ENCODE measurements at places on chromosomes 7 and 10. TPM values are rescaled to one million over a fixed set of nuclear protein-coding genes. Genes with fewer than 3 reads are reported as not detected.

DNA sequence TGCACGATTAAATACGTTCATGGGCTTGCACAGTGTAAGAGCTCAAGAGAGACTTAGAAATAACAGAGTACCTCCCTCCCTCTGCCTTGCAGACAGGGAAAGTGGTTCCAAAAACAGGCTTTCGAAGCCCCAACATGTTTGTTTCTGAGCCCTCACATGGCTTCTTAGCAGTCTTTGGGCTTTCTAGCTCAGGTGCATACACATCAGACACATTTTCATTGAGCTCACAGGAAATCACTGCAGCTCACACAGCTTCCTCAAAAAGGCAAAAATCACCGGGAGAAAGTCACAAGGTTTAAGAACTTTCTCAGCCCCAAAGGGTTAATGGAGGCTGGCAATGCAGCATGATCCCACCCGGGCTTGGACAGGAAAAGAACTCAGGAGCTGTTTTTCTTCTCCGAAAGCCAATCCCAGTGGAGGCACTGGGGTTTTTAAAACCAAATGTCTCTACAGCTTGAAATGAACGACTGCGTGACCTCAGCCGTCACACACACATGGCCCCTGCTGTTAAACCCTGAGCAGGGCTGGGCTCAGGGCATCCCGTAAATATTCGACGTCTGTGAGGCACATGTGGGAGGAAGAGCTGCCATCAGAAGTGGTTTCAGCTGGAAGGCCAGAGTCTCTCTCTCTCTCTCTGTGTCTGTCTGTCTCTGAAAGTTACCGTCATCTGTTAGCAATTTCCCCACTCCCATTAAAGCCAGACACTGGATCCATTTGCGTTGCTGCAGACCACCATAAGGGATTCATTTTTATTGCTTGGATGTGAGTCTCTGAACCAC lies 69.7 kb downstream of the CALML3 start:
- H3K4me1 ChIP-seq, result peaks cover 42% of the 10 kb centered on the region
- no peaks in the 10 kb centered on the region for H3K36me3 ChIP-seq
- peak overlapping the region; percentile 95 for H3K27ac ChIP-seq
- DNase-seq, result no peak

GRCh38 chr10:129999140-129999539 lies 35.1 kb upstream of the EBF3 start:
- no peaks in the 10 kb centered on the region for H3K36me3 ChIP-seq
- DNase-seq, result no peak
- H3K4me1 ChIP-seq, result no peaks in the 10 kb centered on the region
- no peaks in the 10 kb centered on the region for H3K27me3 ChIP-seq

DNA sequence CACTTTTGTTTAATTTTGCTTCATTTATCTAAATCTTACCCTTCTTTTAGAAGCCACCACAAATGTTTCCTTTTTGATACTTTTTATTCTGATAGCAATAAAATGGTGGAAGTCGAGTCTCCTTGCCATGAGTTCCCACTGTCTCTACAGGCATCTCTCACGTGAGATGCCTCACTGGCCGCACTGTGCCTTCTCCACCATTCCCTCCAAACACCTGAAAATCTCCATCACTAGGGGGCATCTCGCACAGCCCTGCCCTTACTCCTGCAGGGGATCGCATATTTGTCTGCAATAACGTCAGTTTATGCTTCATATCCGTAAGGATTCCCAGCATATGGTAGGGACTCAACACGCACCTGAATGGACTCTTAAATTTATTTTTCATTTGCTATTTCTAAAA lies 56.3 kb upstream of the NCAPG2 start:
- H3K36me3 ChIP-seq, result peaks cover 43% of the 10 kb centered on the region
- H3K27me3 ChIP-seq, result no peaks in the 10 kb centered on the region

Gene AKR1C1
- 28.1 TPM for polyA plus RNA-seq

Gene SHH
- polyA plus RNA-seq, result not detected

Gene OLAH
- polyA plus RNA-seq, result 0.31 TPM

GRCh38 chr10:31804352-31804810 lies 124.2 kb downstream of the ARHGAP12 start:
- H3K36me3 ChIP-seq, result no peaks in the 10 kb centered on the region
- no peak overlapping the region for H3K4me3 ChIP-seq
- no peaks in the 10 kb centered on the region for H3K4me1 ChIP-seq
- no peak for DNase-seq
- no peaks in the 10 kb centered on the region for H3K27me3 ChIP-seq
- no peak overlapping the region for H3K27ac ChIP-seq

DNA sequence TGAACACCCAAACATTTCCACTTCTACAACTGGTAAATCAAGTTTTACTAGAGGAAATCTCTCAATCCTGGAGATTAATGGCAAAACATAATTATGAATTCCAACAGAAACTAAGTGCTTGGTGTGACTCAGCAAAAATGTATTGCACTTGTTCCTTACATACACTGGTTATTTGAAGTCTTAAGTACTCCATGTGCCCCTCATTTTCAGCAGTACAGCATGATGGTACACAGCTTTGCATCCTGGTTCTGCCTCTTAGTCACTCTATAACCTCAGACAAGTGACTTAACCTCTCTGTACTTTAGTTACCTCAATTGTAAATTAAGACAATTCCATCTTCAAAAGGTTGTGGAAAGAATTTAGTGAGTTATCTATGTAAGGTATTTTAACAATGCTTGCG lies 12.9 kb downstream of the SLC16A12 start:
- DNase-seq, result no peak
- peaks cover 4% of the 10 kb centered on the region for H3K4me1 ChIP-seq
- H3K27me3 ChIP-seq, result no peaks in the 10 kb centered on the region
- H3K27ac ChIP-seq, result no peak overlapping the region
- no peaks in the 10 kb centered on the region for H3K36me3 ChIP-seq

DNA sequence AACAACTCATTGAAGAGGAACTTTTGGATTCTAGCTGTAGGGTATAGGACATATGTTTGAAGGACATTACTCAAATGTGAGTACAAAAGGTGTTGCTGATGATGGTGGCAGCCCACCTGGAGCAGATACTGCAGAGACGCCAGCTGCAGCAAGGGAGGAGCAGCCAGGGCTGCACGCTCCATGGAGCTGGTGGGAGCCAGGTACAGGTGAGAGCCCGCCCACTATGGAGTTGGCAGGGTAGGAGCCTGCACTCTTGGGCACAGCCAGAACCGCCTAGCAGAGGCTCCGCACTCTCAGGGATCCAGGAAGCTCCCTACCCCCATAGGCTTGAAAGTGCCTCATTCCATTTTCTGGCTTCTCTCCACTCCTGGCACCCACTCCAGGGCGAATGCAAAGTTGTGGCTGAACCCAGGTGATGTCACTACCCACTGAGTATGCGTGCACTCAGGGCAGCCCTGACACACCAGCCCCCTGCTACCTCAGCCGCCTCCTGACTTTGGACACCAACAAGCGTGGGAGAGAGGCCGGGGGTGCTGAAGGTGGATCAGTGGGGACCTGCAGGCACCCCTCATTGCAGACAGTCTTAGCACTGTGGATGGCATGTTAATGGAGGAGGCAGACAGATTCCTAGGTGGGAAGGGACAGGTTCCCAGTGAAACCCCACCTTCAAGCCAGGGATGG lies 761.1 kb downstream of the IPMK start:
- H3K27ac ChIP-seq, result no peak overlapping the region
- DNase-seq, result no peak
- no peaks in the 10 kb centered on the region for H3K4me1 ChIP-seq
- no peaks in the 10 kb centered on the region for H3K27me3 ChIP-seq
- H3K4me3 ChIP-seq, result no peak overlapping the region

DNA sequence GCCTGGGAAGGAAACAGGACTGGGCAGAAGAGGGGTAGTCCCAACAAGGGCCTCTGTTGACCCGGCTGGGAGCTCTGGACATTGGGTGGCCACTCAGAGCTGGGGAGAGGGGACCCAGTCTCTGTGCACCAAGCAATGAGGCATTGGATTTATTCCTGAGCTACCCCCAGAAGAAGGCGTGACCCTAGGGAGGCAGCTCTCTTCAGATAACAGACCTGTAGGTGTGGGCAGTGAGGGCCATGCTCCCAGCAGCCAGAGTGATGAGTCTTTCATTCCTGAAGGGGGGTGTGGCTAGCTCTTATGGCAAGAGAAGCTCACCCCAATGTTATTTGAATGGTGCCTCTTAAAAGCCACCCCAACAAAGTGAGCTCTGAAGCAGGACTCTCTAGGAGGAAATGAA lies 20.4 kb downstream of the TEX36 start:
- DNase-seq, result no peak
- H3K4me3 ChIP-seq, result no peak overlapping the region
- H3K36me3 ChIP-seq, result no peaks in the 10 kb centered on the region
- H3K27ac ChIP-seq, result no peak overlapping the region
- no peaks in the 10 kb centered on the region for H3K27me3 ChIP-seq

DNA sequence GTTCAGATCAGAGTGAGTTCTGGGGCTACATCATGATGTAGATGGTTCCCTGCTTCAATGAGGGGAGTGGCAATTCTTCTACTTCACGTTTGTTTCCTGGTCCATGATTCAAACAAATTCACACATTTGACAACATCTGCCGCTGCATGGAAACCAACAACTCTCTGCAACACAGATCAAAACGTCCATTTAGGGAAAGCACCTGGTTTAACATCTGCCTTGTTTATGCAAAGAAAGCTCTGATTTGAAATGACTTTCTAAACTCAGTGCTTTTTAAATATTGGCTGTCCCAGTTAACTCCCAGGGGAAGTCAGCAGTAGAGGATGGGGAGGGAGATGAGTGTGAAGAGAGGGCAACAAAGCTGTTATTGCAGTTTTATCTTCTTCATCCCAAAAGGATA lies 93.8 kb downstream of the GAD2 start:
- DNase-seq, result no peak
- no peaks in the 10 kb centered on the region for H3K4me1 ChIP-seq
- no peak overlapping the region for H3K4me3 ChIP-seq
- no peaks in the 10 kb centered on the region for H3K27me3 ChIP-seq
- H3K36me3 ChIP-seq, result no peaks in the 10 kb centered on the region

DNA sequence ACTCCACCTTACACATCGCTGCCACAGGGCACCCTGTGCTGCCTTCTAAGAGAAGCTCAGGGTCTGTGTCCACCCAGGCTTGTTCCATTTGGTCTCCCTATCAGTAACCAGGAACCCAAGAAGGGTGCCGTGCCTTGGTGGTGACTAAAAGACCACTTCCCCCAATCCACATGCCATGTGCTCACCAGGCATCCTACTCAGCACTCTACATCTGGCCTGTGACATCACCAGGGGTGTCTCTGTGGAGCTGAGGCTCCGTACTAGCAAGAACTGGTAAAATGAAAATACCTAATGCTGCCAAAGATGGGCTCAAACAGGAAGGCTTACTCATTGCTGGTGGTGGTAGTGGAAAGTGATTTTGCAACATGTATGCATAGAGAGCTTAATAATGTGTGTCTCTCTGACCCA lies 19.0 kb upstream of the C10orf71 start:
- no peak overlapping the region for H3K4me3 ChIP-seq
- no peak overlapping the region for H3K27ac ChIP-seq
- no peak for DNase-seq

DNA sequence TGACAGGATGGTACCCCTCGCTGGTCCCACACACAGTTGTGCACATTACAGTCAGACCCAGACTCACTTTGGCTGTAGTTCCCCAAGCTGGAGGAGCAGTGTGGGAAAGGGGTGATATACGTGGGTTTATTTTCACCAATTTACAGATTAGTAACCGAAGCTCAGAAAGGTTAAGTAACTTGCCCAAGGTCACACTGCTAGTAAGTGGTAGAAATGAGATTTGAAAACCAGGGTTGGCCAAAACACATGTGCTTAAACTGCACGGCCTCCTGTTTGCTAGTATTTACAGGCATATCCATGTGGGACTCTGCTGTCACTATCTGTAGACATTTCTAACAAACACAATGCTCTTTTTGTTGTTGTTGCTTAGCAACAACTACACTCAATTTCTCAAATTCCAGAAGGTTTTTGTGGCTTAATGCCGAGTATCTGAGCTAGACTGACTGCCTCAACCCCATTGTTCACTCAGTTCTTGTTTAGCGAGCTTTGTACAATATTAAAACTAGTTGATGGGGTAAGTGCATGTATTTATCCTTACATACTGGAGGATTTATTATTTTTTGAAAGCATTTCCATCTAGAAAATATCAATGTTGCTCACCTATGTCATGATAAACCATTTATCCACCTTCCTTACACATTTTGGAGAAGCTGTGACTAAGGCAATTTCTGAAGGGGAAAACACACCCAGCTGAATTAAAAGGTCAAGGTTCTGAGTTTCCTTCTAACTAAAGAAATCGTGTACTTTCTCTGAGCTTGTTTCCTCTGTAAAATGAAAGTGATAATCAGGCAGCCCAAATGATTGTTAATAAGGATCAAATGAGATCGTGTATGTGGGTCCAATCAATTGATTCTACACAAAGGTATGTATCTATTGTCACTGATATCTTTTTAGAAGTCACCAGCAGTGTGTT lies 5.3 kb upstream of the TMEM139 start:
- H3K4me1 ChIP-seq, result peaks cover 17% of the 10 kb centered on the region
- H3K27me3 ChIP-seq, result no peaks in the 10 kb centered on the region
- no peak overlapping the region for H3K4me3 ChIP-seq
- no peak for DNase-seq
- peak overlapping the region; percentile 0 for H3K27ac ChIP-seq

- peaks cover 4% of the 10 kb centered on the region for H3K36me3 ChIP-seq
- peaks cover 4% of the 10 kb centered on the region for H3K4me1 ChIP-seq
- H3K27me3 ChIP-seq, result no peaks in the 10 kb centered on the region
Observed at GRCh38 chr7:131493581-131493980, 62.8 kb downstream of the PODXL start.

- H3K4me3 ChIP-seq, result no peak overlapping the region
- no peak overlapping the region for H3K27ac ChIP-seq
- H3K27me3 ChIP-seq, result no peaks in the 10 kb centered on the region
- H3K4me1 ChIP-seq, result no peaks in the 10 kb centered on the region
Observed at GRCh38 chr7:97858221-97858620, 14.0 kb downstream of the ASNS start.

Gene HOXA4
- 1.8 TPM for polyA plus RNA-seq

GRCh38 chr7:12594122-12594897 lies 23.8 kb downstream of the SCIN start:
- H3K27me3 ChIP-seq, result no peaks in the 10 kb centered on the region
- no peak overlapping the region for H3K27ac ChIP-seq
- no peaks in the 10 kb centered on the region for H3K4me1 ChIP-seq
- H3K4me3 ChIP-seq, result no peak overlapping the region
- H3K36me3 ChIP-seq, result no peaks in the 10 kb centered on the region

DNA sequence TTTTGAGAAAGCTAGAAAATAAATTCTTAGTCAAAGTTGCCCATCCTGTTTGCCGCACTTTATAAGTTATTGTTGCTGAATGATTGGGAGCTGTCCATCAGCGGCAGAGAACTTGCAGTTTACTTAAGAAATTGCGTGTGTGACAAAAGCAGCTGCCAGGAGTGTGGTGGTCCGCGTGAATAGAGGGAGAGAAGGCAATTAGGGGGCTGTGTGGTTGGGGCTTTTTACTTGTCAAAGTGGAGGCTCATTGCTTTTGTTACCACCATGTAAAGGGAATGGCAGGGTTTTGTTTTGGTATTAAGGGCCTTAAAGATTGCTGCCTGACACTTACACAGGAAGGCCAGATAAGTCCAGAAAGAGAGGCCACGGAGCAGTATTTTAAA lies 177.8 kb downstream of the TCF7L2 start:
- H3K36me3 ChIP-seq, result no peaks in the 10 kb centered on the region
- no peak for DNase-seq
- no peak overlapping the region for H3K4me3 ChIP-seq
- H3K4me1 ChIP-seq, result no peaks in the 10 kb centered on the region
- no peaks in the 10 kb centered on the region for H3K27me3 ChIP-seq

- no peaks in the 10 kb centered on the region for H3K27me3 ChIP-seq
- H3K4me1 ChIP-seq, result no peaks in the 10 kb centered on the region
- H3K4me3 ChIP-seq, result no peak overlapping the region
- no peaks in the 10 kb centered on the region for H3K36me3 ChIP-seq
- DNase-seq, result no peak
- no peak overlapping the region for H3K27ac ChIP-seq
Observed at GRCh38 chr10:33487014-33487776, 152.7 kb upstream of the NRP1 start.
